ENCODE measurements at places on chromosomes 5 and 9.

GRCh38 chr9:35868933-35869332 lies 1.3 kb downstream of the OR13J1 start:
- DNase-seq, result no peak

- no peak for DNase-seq
These were observed 66.8 kb downstream of the SLC38A9 start for GRCh38 chr5:55645304-55645703.

GRCh38 chr9:22374051-22374450 lies 72.6 kb upstream of the DMRTA1 start:
- DNase-seq, result no peak

GRCh38 chr5:96522635-96523355 lies 89.7 kb upstream of the PCSK1 start:
- DNase-seq, result no peak

GRCh38 chr5:177389241-177390169 lies 5.3 kb downstream of the SLC34A1 start:
- no peak for DNase-seq

DNA sequence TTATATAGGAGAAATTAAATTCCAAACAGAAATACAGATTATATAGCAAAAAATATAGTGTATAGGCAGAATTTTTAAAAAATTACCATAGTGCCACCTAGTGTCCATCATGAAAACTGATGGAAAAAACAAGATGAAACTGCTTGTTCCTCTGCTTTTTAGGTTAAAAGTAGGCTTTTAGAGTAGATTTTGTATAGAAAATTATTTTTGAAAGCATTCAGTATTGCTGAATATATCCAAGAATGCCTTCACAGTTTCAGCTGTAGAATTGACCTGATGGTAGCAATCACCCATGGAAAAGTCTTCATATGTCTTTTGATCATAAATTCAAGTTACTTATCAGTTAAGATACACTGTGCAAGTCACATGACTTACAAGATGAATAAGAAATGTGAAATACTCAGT lies 19.7 kb downstream of the RIOK2 start:
- no peak for DNase-seq

DNA sequence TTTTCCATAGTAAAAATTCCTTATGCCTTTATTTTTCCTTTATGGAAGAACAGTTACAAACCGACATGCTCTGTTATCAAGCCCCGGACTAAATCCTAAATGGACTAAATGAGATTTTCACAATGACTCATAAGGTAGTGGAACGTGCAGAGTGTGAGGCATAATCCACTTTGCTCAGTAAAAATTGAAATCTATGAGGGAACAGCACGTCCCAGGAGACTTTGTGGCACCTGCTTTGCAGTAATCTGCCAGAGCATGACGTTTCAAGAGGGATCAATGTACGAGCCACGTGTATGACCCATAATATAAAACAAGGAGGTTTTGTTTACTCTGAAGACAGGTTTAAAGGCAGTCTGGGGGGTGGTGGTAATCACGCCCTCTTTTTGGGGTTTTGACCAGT lies 83.8 kb upstream of the GNA14 start:
- DNase-seq, result no peak

All from esophagus squamous epithelium (tissue), 5 donors.